ENCODE measurements at places on chromosomes 1 and 21.

DNA sequence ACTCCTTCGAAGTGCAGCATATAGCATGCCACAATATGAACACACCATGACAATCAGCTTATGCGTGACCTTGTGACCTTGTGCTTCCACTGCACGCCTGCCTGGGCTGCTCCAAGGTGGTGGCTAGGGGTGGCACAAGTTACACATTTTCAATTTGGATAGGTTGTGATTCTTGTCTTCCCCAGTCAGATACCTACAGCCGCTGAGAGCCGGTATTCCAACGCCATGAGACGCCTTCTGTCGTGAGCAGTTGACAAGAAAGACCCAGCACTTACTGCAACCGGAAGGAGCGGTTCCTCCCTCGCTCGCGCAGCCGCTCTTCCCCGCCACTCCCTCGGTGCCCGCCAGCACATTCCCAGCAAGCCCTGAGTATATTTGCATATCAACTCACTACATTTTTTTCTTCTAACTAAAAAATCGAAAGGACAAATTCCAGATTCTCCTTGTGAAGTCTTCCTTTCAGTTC, 359 bp upstream of the RNU11 start:
- no peak for DNase-seq

GRCh38 chr1:222583079-222583478, 6.7 kb downstream of the TAF1A start:
- DNase-seq: no peak

- DNase-seq: no peak
Observed at GRCh38 chr21:42317341-42317741, 2.1 kb upstream of the TFF3 start.

DNA sequence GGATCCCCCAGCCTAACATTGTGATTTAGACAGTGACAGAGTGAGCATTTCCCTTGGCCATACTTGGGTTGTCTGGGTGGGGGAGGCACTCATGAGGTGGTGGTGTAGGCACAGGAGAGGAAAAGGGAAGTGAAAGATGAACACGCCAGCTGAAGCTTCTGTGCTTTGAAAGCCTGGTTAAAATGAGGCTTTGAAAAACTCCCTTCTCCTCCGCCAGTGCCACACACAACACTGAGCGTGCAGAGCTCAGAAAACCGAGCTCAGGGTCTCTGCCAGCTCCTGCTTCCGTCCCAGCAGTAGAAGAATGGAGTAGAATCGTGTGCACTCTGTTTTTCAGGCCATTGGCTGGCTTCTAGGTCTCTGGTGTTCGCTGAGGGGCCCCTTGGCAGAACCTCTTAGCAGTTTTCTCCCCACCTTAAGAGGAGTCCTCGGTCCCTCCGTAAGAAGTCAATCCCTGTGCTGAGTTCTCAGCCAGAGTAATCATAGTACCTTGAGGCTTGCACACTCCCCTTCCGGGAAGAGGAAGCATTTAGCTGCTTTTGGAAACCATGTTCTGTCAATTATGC, 12.9 kb downstream of the PLEKHM2 start:
- DNase-seq: no peak

DNA sequence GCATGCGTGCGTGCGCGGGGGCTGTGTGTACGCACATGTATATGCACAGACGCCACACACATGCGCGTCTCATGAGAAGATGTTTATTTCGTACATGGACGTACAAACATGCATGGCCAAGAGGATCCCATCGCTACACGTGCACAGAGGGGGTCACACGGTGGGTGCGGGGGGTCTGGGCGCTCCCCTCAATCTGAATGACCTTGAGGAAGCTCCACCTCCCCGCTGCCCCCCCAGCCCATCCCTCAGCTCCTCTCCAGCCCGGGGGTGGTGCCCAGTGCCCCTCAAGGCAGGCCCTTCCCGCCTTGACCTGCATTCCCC, 1.5 kb downstream of the TMEM240 start:
- no peak for DNase-seq

- DNase-seq: no peak
Observed at GRCh38 chr1:155166051-155166470, 7.0 kb downstream of the KRTCAP2 start.

DNA sequence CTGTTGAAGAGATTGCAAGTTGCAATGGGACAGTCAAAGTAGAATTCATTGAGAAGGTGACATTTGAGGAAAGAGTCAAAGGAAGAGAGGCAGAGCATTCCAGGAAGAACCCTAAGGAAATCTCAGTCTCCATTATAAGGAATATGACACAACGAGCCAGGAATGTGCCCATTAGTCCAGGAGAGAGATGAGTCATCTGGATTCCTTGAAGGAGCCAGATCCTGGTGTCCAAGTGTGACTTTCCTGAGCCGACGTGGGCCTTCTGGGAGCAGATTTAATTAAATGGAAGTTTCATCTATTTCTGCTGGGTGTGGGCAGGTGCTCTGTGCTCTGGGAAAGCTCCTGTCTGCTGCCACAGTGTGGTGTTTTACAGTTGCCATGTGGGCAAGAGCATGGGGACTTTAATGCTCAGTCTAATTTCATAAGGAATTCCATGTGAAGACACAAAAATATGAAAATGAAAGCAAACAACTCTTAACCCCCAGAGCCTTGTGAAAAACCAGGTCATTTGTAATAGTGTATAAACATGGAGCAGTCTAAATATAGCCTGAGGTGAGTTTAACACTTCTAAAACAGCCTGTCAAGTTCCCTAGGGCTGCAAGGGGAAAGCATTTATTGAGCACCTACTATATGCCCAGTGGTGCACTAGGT, 111.4 kb upstream of the ARTN start:
- DNase-seq: peak; percentile 92

- DNase-seq: no peak
Observed at GRCh38 chr21:29671728-29672127, 268.1 kb downstream of the GRIK1 start.

- no peak for DNase-seq
Observed at GRCh38 chr1:938711-939489, 15.2 kb downstream of the SAMD11 start.

- peak; percentile 2 for DNase-seq
Observed at GRCh38 chr1:46244656-46245371, 2.7 kb upstream of the RAD54L start.

GRCh38 chr1:14820295-14821085, 222.0 kb downstream of the KAZN start:
- no peak for DNase-seq

DNA sequence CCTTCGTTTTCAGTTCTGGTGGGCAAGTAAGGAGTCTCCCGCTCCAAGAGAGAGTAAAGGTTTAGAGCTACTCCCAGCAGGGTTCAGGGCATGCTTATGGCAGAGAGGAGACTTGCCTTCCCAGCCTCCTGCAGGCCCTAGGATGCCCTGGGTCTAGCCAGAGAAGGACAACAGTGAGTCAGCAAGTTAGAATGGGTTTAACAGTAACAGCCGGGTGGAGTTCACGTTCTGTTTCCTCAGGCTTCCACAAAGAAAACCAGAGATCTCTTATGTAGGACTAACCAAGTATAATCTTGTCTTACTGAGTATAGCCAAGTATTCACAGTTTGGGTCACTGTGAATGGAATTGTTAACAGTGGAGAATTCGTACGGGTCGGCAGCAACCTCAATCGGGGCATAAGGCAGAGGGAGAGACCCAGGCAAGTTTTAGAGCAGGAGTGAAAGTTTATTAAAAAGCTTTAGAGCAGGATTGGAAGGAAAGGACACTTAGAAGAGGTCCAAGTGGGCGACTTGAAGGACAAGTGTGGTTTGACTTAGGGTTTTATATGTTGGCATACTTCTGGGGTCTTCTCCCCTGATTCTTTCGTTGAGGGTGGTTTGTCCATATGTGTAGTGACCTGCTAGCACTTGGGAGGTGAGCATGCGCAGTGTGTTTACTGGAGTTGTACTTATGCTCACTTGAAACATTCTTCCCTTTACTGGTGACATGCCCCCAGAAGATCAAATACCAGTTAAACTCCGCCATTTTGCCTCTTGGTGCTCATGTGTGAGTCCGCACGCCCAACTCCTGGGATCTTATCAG, 4.5 kb downstream of the OVAAL start:
- DNase-seq: no peak

- no peak for DNase-seq
Observed at GRCh38 chr21:36260030-36260787, 59.8 kb upstream of the MORC3 start.

- no peak for DNase-seq
Observed at GRCh38 chr1:245437369-245438062, 282.7 kb downstream of the KIF26B start.

DNA sequence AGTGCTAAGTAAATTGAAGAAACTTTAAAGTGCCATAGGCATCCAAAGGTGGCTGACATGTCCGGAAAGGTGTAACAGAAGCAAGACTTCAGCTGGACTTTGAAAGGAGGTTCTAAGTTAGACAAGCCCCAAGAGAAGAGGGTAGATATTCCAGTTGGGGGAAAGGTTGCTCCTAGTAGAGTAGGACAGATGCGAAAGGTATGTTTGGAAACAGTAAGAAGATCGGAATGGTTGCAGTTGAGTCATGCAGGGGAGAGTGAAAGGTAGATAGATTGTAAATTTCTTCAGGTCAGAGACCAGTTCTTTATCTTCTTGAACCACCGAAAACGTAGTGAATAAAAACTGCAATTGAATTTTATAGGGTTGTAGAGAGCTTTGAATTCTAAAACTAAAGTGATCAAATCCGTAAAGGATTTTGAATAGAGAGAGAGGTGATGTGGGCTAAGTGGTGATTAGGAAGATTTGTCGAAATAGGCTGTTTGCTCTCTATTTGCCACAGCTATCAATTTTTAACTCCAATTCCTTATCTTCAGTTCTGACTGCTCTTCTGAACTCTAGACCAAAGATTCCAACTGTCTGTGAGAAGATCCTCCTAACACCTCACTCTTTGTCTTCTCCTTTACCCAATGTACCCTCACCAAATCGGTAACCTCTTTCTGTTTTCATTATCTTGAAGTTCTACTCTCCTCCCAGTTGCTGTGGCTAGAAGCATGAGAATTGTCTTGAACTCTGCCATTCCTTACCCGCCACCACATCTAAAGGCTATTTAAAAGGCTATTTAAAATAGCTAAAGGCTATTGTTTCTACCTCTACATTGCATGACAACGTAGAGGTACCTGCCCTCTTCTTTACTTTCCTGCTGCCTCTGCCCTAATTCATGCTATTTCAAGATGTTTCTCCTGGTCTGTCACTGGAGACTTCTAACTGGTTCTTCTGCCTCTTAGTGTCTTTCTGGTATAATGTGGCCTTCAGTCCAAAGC, 16.7 kb downstream of the MACF1 start:
- no peak for DNase-seq

DNA sequence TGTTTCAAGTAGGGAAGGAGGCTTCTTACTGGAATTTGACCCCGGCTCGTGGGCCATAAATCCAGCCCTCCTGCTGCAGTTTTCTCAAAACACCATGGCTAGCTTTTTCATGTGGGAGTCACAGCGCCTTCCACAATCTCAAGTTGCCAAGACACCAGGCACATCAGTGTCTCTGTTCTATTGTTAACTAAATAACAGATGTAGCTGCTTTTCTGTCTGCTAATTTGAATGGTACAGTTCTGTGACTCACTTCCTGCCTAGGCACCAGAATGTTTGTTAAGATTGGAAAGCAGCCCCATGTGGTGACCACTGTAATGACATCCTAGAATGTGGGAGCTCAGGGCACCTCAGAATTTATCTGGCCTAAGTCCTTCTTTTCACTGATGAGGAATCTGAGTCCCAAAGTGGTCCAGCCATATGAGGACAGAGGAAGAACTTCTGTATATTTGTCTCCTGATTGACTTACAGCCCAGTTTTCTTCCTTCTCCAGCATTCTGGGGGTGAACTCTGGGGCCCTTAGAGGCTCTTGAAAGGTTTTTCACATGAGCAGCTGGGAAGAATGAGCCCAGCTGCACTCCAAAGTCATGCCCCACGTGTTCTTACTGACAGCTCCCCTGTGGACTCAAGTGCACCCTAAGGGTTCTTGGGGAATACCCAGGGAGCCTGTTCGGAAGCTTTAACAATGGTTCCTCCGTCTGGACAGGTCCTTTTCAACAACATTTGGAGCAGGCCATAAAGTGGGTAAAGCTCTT, 27.5 kb downstream of the TRIM45 start:
- no peak for DNase-seq

DNA sequence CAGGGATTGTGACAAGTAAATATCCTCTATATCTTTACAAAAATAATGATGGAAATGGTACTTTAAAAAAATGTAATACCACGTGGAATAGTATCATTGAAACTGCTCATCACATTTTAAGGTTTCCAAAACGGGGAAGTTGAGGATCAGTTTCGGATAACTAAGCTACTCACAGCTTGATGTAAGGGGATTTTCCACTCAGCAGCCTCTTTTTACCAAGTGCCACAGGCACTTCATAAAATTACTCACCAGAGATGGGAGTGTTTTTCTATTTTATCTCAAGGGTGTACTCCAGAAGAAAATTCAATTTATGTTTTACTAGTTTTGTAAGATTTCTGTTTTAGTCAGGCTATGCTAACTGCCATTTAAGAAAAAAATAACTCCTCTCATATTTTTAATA, 91.7 kb downstream of the TPR start:
- no peak for DNase-seq

- DNase-seq: no peak
Observed at GRCh38 chr1:215188302-215188950, 105.9 kb downstream of the KCNK2 start.
